ENCODE measurements at places on chromosomes 3 and 15.

GRCh38 chr3:88267847-88268246, 118.1 kb downstream of the C3orf38 start:
- DNase-seq, result no peak

DNA sequence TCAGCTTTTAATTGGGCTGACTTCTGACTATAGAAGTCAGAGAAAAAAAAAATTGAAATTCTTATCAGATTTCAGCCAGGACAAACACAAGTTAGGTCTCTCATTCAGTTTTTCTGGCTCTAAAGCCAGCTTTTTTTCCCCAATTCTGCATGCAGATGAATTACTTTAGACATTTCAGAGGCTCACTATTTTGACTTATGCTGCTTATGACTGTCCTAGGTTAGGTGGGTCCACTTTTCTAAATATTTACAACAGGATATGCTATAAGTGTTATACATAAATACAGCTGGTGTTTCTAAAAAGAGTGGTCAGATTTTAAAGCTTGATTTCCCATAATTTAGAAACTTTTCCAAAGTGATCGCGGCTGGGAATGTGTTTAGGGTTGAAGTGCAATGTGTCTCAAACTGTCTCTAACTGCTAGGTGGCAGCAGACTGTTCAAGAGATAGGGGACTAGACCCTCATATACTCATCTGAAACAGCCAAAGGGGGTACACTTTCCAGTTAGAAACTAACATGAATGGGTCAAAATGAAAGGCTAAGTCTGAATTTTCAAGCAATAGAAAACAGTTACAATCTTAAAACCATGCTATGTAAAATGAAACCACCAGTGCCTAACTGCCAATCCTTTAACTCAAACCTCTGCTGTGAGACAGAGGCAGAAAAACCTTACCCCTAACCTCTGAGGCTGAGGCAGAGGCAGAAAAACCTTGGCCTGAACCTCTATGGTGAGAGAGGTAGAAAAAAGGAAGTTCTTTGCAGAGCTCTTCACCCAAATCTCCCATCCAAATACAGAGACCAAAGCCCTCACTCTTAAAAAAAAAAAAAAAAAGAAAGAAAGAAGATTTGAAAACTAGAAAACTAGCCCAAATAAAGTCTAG, 596.0 kb downstream of the NTRK3 start:
- no peak for DNase-seq

GRCh38 chr3:54188176-54188791, 65.9 kb downstream of the CACNA2D3 start:
- DNase-seq, result no peak

DNA sequence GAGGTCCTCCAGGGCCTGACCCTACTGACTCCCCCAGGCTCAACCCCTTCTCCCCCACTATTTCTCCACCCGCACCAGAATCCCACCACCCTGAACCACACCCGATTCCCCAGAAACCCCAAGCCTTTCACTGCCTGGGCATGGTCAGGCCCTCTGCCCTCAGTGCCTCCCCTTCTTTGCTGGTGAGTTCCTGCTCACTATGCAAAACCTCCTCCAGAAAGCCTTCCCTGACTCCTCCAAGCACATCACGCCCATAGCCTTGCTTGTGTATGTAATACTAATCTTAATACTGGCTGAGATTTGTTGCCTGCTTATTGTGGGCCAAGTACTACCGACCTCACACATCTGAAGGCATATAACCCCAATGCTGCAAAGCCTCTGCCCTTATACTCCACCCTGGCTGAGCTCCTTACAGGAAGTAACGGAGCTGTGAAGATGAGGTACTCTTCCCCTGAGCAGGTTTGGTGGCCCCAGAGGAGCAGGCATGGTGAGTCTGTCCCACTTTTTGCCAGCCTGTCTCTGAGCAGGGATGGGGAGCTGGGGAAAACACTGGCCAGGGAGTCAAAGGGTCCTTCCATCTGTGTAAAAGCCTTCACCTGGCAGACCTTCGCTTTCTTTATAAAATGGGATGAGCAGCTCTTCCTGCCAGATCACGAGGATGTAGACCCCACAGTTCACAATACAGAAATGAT, 9.5 kb downstream of the RAB6B start:
- DNase-seq, result no peak

DNA sequence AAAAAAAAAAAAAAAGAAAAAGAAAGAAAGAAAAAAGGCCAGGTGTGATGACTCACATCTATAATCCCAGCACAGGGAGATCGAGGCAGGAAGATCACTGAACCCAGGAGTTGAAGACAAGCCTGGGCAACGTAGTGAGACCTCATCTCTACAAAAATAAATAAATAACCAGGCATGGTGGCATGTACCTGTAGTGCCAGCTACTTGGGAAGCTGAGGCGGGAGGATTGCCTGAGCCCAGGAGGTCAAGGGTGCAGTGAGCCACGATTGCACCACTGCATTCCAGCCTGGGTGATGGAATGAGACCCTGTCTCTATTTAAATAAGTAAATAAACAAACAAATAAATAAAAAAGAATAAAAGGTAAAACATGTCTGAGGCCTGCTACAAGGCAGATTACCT, 39.3 kb upstream of the LACTB start:
- no peak for DNase-seq

DNA sequence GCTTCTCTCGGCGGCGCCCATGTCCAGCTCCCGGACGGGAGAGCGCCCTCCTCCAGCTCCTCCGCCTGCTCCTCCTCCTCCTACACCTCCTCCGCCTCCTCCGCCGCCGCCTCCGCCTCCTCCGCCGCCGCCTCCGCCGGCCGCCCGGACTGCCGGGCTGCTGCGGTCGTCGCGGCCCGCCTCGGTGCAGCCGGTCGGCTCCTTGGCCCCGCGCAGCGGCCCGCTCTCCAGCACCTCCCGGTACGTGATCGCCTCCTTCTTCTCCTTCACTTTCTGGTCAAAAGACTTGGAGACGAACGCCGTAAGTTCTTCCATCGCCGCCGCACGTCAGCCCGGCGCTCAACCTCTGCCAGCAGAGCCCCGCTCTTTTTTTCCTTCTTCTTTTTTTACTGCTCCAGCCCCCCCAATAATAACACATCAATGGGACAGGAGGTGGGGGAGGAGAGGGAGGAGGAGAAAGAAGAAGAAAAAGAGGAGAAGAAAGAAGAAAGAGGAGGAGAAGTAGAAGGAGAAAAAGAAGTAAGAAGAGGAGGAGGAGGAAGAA, 438 bp downstream of the SHOX2 start:
- DNase-seq, result no peak

GRCh38 chr3:146169891-146170290, 8.9 kb upstream of the PLOD2 start:
- DNase-seq, result no peak

Data from CD4-positive, CD25-positive, alpha-beta regulatory T cell (primary cell).